ENCODE measurements at places on chromosomes 5 and 9.

GRCh38 chr5:96297290-96297689 is 135.8 kb downstream of the PCSK1 start:
- ATAC-seq, result no peak

DNA sequence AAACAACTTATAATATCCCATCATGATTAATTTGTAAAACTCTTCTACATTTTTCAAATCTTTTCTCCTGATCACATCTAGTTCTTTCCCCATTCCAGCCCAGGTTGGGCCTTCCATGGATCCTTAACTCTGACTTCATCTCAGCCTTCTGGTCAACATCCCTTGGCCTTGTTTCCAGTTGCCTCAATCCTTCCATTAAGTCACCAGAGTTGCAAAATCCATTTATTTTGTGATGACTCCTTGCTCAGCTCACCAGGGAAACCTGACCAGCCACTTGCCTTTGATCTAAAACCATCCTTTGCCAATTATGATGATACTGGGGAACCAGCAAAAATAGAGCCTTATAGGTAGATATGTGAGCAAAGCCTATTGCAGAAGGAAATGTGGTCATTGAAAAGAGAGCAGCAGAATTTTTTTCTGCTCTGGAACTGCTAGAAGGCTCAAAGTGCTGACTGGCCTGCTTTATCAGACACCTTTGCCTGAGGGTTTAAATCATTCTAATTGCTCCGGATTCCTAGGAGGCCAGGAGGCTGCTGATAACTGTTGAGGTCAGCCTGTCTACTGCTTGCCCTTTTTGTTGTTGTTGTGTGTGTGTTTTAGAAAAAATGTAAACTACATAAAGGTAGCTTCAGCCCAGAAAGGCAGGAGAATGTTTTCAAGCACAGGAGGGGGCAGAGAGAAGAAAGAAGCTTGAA is 512.2 kb upstream of the GRIA1 start:
- ATAC-seq, result no peak

DNA sequence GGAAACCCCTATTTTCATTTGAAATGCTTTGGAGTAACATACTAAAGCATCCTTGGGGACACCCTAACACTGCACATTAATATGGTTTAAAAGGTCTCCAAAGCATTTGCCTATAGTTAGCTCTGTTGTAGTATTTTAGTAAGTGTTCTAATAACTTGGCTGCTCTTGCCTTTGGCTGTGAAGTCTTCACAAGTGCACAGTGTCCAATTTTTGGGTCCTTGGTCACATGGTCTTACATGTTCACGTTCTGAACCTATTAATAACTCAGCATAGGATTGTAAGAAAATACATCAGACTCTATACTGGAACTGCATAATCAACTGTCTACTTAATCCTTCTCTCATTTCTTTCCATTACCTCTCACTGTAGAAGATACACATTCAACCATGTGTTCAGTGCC is 17.4 kb downstream of the ADAMTS19 start:
- no peak for ATAC-seq

- no peak for ATAC-seq
Measured at GRCh38 chr5:35668319-35668718, 50.7 kb downstream of the SPEF2 start.

GRCh38 chr5:85896514-85896913 is 721.2 kb upstream of the COX7C start:
- ATAC-seq, result no peak

GRCh38 chr5:149656576-149657182 is 73.4 kb upstream of the PPARGC1B start:
- ATAC-seq, result peak; percentile 69

GRCh38 chr9:132184124-132184523 is 22.3 kb downstream of the NTNG2 start:
- no peak for ATAC-seq

DNA sequence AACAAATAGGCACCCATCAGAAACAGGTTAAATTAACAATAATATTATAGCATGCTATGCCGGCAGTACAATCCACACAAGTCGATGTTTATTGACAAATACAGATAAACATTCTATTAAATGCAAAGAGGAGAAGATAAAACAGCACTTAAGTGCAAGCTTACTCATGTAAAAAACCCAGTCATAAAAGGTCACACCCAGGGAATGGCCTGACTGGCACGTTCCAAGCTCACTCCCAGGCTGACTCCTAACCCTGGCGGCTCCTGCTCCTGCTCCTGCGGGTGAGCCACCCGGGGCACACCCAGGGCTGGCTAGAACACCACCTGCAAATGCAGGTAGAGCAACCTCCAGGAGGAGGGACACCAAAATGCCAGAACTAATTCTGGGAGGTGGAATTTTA is 66.9 kb downstream of the SEMA4D start:
- peak; percentile 80 for ATAC-seq

All from esophagus mucosa (tissue), 1 donor.